ENCODE measurements at places on chromosomes 4 and X. TPM values are rescaled to one million over a fixed set of nuclear protein-coding genes. Genes with fewer than 3 reads are reported as not detected.

The XK gene
- 2.5 TPM for total RNA-seq

The KDR gene
- total RNA-seq = 129 TPM

The FAM193A gene
- 51.2 TPM for total RNA-seq

The HDAC8 gene
- total RNA-seq = 16.2 TPM

The TREX2 gene
- total RNA-seq = 3.2 TPM

The DCAF8L1 gene
- total RNA-seq = not detected

The F9 gene
- not detected for total RNA-seq

The TLR3 gene
- 12.6 TPM for total RNA-seq

The NAP1L5 gene
- total RNA-seq = 12.9 TPM

The IL9R gene
- not detected for total RNA-seq

The PAK3 gene
- 9.6 TPM for total RNA-seq

The RNF128 gene
- not detected for total RNA-seq

The PABPC1L2B gene
- not detected for total RNA-seq

The ARMCX2 gene
- total RNA-seq = 47.1 TPM

The SRPX gene
- total RNA-seq = 62.7 TPM

The RNF4 gene
- 13.2 TPM for total RNA-seq

The ZNF41 gene
- 4.9 TPM for total RNA-seq

All from uterus (tissue), 4 donors.